ENCODE measurements at places on chromosomes 11 and 22.

GRCh38 chr11:56855217-56855616 is 106.7 kb upstream of the OR9G4 start:
- no peak for DNase-seq

DNA sequence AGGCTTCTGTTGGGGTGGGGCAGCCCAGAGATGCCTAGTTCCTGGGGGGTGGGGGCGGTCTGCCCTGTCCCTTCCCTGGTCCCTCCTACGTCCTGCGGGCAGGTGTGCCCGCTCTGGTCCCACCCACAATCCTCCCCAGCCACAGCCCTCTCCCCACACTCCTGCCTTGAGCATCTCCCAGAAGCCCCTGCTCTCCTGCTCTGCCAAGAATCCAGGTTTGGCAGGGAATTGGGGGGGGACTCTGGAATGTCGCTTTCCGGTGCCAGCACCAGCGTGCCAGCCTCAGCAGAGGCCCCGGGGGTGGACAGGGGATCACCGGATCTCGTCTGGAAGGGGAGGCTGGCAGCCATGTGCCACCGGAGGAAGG is 11.4 kb upstream of the PDGFB start:
- no peak for DNase-seq

DNA sequence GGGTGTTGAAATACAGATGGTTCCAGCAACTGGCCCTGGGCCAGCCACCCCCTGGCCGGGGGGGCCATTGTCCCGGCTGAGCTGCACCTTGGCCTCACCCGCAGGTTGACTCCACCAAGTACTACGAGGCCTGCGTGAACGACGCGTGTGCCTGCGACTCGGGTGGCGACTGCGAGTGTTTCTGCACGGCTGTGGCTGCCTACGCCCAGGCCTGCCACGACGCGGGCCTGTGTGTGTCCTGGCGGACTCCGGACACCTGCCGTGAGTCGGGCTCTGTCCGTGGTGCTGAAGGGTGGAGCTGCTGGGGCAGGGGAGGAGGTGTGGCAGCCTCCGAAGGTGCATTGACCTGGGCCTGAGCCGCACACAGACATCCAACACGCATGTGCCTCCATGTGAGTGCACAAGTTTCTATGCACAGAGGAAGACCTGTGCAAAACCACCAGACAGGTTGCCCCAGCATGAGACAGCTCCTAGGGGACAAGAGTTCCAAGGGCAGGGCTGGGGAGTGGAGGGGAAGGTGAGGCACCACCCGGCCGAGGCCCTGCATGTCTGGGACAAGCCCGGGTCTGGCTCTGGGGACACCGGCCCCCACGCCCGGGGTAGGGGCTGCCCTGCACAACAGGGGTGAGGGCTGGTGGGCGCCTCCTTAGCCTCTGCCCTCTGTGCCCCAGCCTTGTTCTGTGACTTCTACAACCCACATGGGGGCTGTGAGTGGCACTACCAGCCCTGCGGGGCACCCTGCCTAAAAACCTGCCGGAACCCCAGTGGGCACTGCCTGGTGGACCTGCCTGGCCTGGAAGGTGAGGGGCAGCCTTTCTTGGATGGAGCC is 16.1 kb downstream of the MUC5B start:
- DNase-seq: no peak

- DNase-seq: no peak
Measured at GRCh38 chr11:2380807-2381350, 3.8 kb downstream of the CD81 start.

- DNase-seq: no peak
Measured at GRCh38 chr22:43505896-43506295, 94.1 kb downstream of the MPPED1 start.

DNA sequence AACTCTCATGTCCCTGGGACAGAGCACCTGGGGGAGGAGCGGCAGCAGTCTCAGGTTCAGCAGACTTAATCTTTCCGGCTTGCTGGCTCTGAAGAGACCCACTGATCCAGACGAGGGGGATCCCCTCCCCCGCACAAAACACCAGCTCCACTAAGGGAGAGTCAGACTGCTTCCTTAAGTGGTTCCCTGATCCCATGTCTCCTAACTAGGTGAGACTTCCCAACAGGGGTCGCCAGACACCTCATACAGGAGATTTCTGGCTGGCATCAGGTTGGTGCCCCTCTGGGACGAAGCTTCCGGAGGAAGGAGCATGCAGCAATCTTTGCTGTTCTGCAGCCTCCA is 157.2 kb upstream of the TMEM45B start:
- DNase-seq: no peak

DNA sequence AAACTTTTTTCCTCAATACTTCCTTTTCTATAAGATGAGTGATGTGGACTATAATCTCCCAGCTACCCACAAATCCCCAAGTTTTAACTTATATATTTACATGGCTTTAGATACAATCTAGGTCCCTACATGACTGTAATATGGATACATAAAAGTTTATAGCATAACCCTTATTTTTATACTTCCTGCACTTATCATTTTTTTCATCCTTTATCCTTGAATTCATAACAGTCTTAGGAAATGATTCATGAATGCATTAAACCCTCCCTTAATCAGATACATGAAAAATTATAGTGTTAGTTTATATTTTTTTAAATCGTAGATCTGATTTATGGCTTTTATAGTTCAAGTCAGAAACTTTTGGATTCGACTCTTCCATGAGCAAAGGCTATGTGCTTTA is 195.8 kb downstream of the MAML2 start:
- no peak for DNase-seq
